ENCODE measurements at places on chromosomes 7 and 10. TPM values are rescaled to one million over a fixed set of nuclear protein-coding genes. Genes with fewer than 3 reads are reported as not detected.

DNA sequence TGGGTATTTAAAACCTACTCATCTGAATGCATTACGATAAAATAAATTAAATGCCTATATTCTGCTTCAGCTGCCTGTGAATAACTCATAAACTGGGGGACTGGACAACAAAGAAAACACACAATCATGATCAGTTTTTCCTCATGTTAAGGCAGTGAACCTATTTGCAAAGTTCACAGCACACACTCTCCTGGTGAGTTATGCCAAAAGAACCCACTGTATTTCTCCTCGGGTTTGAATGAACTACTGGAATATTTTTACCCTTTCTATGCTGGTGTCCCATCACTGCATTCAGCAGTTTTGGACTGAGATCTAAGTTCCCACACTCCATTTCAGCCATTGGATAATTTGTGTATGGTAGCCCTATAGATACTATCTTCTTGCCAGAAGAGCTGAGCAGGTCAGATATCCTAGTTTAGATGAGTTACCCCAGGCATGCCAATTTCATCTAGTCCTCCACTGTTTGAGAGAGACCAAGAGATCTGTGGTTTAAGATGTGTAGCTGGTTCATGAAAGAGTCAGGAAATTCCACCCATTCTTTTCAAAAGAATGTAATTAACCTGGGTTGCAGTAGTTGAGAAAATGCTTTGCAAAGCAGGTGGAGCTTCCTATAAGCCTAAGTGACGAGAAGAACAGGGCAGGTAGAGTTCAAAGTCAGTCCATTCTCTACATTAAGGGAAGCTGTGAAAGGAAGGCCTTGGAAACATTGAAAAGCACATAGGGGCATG lies 101.7 kb downstream of the PLXDC2 start:
- no peak for DNase-seq

DNA sequence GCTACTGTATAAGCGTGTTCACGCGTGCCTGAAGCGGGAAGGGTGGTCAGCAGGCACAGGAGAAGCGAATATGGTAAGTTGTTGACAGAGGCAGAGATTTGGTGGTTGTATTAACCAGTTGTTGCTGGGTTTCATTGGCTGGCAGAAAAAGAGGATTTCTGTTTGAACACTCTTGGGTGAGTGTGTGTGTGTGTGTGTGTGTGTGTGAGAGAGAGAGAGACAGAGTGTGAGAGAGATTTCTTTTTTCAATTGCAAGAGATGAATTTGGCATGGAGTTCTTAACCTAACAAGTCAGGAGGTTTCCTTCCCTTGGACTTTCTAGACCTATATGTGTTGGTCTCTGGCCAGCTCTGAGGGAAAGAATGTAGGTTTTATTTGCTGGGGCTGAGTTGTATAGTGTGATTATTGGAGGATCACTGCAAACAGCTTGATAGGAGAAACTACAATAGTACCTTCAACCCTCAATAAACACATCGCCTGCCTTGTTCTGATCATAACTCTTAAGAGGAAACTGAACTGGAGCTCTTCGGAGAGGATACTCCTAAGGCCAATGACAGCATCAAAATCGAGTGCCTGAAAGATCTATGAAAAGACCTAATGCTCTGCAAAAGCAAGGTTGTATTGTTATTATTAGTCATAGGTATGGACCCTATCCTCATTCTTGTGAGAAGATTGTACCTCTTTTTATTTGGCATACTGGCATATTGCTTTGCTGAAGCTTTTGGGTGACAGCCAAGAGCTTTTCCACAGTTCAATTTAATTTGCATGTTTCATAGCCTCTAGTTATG lies 1.2 kb downstream of the MCU start:
- DNase-seq: peak; percentile 34

The GIMAP4 gene
- 11.8 TPM for total RNA-seq

DNA sequence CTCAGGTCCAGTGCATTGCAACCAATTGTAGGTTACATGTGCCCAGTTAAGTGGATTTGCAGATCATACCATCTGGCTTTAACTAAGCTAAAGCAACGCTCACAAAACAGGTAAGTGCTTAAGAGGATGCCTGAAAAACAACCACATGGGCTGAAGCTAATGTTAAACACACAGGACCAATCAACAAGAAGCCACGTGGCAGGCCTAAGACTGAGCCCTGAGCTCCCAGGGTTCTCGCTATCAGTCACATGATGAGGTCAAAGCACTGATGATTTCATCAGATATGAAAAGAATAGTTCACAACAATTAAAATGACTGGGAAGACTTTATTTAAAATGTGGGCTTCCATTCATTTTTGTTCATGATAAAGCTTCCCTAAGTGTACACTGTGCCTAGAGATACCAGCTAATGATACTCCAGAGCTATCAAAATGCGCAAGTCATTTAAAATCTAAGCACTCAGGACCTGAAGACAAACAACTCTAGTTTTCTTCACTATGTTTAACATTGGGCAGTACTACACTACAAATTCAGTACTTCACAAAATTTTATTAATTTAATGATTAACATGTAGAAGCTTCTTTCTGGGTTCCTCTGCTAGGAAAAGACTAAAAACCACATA lies 90.6 kb downstream of the PIP4K2A start:
- no peak for DNase-seq

DNA sequence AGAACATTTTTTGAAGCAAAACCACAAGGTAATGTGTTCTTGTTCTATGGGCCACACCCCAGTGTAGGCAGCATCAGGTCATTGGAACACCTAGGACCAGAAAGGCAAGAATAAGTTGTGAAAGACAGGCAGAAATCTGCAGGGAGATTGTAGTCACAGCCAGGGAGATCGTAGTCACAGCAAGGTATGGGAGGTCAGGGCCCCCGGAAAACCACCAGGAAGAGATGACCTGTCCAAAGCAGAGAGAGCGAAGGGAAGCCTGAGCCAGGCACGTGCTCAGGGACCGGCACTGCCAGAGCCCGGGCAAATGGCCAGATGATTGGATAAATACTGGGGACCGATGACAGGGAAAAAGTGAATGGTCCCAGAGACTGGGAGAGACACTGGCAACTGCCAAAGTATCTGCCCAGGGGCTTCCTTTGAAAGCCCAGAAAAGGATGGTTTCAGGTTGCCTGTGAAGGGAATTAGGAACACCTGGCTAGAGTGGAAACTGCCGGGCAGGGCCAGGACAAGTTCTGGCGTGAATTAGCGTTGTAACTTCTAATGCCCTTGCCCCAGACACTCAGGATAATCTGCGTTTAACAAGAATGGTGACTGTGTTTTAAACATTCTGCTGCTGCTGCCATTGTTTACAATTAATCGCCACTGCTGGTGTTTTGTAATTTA lies 3.9 kb upstream of the NOBOX start:
- no peak for DNase-seq

GRCh38 chr7:6142871-6143380 lies 111.8 kb downstream of the ANKRD61 start:
- DNase-seq: no peak

The UTF1 gene
- not detected for total RNA-seq

DNA sequence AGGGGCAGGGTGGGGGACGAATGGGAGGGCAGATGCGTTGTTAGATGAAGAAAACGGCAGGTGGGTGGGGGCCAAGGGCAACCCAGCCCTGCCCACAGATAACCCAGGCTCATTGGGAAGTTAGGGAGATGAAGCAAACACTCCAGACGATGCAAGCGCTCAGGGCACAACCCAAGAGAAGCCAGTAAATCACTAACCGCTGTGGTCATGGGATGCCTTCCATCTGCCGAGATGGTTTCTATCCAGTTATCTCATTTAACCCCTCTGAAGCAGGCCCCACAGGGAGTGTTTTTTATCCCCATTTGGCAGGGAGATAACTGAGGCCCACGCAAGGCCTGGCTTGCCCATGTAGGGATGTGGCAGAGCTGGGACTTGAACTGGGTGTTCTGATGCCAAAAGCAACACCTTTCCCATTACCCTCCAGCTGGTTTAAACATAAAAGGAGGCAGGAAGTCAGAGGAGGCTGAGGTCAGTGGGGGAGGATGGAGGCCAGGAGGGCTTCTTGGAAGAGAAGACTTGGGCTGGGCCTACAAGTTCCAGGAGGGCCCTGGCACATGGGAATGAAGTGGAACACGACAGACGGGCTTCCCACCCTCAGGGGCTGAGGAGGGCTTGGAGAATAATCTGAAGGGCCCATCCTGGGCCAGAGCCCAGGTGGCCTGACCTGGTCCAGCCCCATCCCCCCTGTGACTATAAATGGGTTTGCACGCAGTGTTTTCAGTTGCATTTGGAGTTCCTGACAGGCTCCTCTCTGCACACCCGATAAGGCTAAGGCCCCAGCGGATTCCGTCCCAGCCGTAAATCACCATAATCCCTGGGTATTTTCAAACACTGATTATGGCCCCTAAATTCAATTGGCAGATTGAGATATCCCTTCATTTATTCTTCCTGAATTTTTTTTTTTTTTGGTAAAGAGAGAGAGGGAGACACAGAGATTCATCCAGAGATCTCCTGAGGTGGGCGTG lies 80.9 kb downstream of the NEURL1 start:
- DNase-seq: no peak

GRCh38 chr10:113425541-113425951 lies 127.3 kb upstream of the HABP2 start:
- DNase-seq: no peak

The HYAL4 gene
- not detected for total RNA-seq

GRCh38 chr7:113562242-113562641 lies 356.6 kb downstream of the PPP1R3A start:
- no peak for DNase-seq

Measured in CD8-positive, alpha-beta T cell (primary cell).